ENCODE measurements at places on chromosomes 1 and 21.

GRCh38 chr1:214310010-214310409 is 29.1 kb downstream of the SMYD2 start:
- DNase-seq = no peak

- no peak for DNase-seq
Observed at GRCh38 chr1:24846671-24847070, 83.4 kb downstream of the RUNX3 start.

DNA sequence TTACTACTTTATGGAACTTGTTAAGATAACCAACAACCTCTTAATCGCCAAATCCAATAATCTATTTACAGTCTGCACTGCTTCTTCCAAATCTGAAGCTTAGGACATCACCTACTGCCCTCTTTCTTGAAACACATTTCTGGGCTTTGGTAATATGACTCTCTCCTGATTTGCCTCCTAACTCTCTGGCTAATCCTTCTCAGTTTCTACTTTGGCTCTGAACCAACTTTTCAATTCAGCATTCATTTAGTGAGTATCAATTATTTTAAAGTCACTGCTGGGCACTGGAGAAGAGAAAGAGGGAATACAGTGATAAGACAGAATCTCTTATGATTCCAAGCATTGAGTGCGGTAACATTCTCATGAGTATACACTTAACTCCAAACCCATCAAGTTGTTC is 275.0 kb downstream of the AKT3 start:
- DNase-seq = no peak

DNA sequence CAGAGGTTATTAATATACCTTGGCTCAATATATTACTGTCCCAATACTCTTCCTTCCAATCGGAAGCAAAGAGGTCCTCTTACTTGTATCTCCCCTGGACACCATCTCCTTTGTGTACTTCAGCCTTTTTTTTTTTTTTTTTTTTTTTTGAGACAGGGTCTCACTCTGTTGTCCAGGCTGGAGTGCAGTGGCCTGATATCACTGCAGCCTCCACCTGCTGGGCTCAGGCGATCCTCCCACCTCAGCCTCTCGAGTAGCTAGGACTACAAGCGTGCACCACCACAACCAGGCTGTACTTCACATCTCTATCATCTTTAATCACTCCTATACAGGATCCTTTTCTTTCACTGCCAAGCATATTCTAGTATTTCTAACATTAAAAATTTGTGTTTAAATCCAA is 2.8 kb upstream of the DARS2 start:
- DNase-seq = no peak

DNA sequence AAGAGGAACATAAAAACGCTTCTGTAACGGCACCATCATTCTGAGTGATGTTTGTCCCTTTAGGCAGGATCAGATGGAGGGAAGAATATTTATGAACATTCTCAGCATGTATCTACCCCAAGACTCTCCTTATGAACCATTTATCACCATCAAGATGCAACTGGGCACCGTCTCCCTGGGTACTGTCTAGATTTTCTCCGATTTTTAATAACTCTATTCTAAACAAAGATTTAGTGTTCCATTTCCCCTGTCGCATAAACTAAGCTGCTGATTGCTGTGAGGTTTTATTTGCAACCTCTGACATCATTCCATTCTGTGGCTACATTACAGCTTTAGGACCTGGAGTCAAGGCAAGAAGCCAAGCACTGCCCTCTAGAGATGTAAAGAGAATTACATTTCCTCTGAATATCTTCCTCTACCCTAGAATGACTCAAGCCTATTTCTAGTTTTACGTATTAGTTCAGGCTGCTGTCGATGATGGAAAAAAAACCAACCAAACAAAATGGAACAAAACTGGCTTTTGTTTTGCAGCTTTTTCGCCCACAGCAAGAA is 130.1 kb upstream of the MAP1LC3C start:
- DNase-seq = no peak

GRCh38 chr1:24688621-24689195 is 45.6 kb downstream of the SRRM1 start:
- DNase-seq = peak; percentile 60

DNA sequence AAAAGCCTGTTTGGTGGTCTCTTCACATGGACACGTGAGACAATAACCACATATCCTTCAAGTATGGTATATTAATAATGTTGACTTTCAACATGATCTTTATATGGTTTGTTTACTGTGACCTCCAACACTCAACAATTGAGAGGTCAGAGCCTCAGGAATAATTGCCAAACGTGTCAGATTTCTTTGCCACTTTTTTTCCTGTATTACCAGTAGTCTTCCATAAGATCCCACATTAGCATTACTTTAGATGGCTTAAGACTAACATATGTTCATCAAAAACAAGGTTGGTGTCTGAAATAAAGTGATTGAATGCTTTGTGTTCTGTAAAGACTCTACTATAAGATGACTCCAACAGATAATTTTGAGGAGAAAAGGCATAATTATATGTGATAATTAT is 118.7 kb upstream of the F3 start:
- DNase-seq = no peak

- DNase-seq = no peak
Observed at GRCh38 chr1:28885472-28885877, 28.9 kb upstream of the EPB41 start.

DNA sequence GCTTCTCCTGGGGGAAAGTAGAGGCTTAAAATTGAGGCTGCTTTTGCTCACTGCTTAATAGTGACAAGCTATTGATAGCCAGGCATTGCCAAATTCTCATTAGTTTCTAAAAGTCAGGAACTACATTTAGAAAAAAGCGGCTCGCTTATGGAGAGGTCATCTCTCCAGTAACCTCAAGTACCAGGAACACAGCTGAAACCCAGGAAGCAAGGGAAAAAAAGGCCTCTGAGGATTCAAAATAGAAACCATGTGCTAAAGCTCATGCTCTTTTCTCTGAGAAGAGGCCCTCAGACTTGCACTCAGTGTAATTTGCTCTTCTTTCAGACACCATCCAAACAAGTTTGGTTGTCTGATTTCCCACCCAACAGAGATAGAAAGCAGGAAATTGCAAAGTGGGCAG is 261.4 kb upstream of the USP25 start:
- no peak for DNase-seq

DNA sequence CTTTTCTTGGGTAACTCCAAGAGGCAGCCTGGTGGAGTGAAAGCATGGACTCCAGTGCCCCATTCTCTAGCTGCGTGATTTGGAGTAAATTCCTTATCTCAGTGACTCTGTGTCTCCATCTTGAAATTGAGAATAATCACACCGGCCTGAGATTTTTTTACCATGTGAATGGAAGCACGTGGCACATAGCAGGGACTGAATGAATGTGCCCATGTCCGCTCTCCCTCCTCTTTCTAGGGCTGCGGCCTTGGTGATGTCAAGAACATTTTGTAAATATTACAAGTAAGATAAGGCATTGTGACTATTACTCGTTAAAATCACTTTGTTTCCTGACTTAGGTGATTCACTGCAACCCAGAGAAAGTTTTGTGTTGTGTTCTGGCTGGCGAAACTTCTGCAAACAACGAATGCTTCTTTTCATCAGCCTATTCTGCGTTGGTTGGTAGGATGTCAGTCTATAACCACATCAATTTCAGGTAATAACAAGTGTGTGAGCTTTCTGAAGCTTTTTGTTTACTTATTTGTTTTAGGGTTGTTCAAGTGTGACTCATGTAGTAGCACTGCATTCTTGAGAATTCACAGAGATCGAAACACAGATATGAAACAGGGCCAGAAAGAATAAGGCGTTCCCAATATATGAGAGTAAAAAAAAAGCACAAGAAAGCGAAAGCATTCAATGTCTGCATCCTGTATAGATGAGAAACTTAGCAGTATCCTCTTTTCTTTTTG is 135.7 kb upstream of the SLC45A1 start:
- no peak for DNase-seq

GRCh38 chr1:155776414-155776813 is 80.6 kb downstream of the GON4L start:
- DNase-seq = no peak

DNA sequence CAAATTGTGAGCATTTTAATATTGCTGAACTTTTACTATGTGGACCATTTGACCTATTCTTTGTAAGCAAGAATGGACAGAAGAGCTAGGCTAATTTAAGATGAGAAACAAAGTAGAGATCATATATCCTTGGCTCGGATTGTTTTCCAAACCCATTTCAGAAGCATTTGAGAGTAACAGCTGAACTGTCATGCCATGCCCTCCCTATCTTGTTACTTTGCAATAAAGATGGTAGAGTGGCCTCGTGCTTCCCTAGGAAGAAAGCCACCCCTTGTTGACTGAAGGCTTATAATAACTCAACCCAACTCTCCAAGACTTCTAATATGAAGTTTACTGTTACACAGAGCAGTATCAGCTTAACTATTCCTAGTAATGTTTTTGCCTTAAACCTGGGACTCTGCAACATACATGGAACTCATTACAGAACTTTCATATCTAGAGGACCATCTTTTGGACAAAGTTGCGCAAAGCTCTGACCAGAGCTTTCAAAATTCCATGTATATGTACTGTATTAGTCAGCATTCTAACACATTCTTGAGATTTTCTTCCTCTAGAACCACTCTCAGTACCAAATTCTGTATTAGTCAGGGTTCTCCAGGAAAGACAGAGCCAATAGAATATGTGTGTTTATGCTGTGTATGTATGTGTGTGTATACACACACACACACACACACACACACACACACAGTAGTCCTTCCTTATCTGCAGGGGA is 68.7 kb downstream of the ADAMTS1 start:
- DNase-seq = no peak

- DNase-seq = no peak
Observed at GRCh38 chr1:201258763-201259230, 24.5 kb upstream of the PKP1 start.

- no peak for DNase-seq
Observed at GRCh38 chr1:22292011-22292788, 149.3 kb upstream of the WNT4 start.

GRCh38 chr1:58426918-58427317 is 119.6 kb downstream of the OMA1 start:
- DNase-seq = no peak

DNA sequence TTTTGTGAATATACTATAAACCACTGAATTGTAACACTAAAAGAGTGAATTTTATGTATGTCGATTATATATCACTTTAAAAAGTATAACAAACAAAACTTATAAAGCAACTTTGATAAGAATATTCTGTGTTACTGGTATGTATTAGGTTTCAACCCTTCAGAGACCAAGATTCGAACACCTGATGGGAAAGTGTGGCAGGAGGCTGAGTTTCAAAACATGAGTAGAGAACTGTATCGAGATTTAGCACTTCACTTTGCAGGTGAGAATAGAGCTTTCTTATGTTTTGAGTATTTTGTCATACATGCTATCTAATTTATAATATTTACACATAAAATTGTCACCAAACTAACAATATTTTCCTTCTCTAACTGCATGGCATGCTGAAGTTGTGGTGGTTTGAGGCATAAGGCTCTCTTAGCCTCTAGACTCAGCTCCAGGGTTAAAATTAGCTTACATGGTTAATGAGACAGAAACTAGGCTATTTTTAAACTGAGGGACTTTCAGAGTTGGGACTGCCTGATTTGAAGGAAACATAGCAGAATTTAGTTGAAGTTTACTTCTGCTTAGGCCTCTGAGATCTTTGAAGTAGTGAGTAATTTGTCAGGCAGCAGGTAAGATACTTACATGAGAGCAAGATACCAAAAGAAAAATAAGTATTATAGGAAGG is 48.6 kb downstream of the CEP350 start:
- DNase-seq = no peak

DNA sequence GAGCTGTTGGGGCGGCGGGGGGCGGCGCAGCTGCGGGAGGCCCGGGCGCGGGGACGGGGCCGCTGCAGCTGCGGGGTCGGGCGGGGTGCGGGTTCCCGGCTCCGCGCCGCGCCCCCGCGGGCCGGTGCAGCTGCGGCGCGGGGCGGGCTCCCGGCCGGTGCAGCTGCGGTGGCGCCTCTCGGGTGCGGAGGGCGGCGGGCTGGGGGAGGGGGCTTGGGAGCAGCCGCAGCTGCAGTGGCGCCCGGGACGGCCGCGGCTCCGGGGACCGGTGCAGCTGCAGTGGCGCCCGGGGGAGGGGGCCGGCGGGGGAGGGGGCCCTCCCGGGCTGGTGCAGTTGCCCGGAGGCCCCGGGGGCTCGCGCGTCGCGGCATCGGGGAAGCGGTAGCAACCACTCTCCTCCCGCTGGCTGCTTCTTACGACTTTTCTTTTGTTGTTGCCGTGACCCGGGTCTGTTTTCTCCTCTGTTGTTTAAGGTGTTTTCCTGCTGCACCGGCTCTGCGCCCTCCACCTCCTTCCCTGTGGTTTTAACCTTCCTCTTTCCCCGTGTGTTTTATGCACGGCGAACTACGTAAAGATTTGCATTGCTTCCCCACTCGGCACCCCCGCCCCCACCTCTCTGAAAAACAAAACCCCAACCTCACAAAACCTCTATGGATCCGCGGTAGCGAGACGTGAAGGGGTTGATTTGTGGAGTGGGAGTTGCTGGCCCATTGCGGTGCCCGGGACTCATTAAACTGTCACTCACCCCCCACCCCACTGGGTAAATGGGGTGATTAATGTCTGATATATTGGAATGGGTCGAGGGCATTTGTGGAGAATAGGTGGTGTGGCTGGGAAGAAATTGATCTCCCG is 1.7 kb upstream of the ZBTB18 start:
- DNase-seq = peak; percentile 50

DNA sequence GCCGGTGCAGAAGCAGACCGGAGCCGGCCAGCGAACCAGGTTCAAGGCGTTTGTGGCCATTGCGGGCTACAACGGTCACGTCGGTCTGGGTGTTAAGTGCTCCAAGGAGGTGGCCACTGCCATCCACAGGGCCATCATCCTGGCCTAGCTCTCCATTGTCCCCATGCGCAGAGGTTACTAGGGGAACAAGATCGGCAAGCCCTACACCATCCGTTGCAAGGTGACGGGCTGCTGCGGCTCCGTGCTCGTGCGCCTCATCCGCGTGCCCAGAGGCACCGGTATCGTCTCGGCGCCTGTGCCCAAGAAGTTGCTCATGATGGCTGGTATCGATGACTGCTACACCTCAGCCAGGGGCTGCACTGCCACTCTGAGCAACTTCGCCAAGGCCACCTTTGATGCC is 38.1 kb downstream of the LRRC52 start:
- DNase-seq = no peak

DNA sequence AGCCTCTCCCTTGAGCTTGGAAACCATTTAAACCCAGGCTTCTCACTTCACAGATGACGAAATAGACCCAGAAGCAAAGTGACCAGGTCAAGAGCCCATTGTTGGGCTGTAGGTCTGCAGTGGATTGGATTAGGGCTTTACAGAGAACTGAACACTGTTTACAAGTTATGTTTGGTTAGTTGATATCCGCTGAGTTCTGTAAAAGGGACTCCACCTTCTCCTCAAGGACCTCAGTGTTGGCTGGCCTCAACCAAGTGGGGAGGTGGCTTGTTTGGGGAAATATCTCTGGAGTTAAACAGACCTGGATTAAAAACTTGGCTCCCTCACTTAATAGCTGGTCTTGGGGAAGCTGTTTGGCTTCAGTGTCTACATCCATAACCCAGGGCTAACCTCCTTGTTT is 88.1 kb downstream of the UCK2 start:
- no peak for DNase-seq
